Foreskin melanocyte (primary cell): ENCODE measurements at places on chromosomes 4 and X.

DNA sequence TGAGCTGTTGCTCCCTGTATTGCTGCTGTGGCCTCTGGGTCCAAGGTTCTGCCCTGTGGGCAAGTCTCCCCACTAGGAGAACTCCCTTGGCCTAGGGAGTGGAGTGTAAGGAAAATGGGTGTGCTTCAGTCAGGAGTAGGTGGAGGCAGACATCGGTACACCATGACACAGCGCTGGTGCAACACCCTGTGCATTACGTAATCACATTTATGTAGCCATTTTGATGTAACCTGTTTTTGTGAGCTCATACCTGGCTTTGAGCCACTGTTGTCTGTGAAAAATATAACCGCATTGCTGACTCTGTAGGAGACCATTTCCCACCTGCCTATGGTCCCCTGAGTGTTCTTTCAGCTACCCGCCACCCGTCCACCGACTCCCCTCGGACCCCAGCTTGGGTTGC is 700.5 kb upstream of the AGA start:
- no peak for DNase-seq

GRCh38 chrX:1153940-1154339 is 58.5 kb downstream of the CRLF2 start:
- no peak for DNase-seq

DNA sequence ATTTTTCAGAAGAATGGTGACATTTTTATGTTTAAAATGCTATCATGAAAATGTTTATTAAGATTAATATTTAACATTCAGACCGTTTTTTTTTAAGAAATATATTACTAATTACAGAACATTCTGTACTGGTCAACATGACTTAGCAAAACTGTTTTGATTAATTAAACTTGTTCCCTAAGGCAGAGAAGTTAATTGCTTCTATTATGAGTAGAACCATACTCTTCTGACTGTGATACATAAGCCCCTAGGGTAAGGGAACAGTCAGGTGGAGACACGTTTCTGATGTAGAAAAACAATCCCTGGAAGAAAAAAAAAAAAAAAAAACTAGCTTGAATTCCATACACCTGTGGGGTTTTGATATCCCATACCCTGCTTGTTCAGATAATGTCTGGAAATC is 97.4 kb downstream of the GPM6A start:
- no peak for DNase-seq

DNA sequence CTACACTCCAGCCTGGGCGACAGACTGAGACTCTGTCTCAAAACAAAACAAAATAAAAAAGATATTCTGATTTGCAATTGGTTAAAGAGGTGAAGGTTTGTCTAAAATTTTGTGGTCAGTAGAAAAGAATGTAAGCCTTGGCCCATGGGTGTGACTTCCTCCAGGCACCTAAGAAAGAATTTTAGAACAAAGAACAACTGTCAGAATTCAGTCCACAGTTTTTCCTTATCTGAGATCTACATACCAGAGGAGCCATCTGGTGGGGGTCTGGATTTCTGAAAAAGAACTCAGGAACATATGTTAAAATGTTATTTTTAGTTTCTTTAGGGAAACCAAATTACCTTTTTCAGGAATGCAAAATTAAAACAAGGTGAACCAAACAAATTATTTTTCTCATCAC is 434.1 kb downstream of the ANKRD50 start:
- DNase-seq, result peak; percentile 31

GRCh38 chr4:89305712-89306437 is 1.7 kb downstream of the GPRIN3 start:
- DNase-seq, result peak; percentile 70

DNA sequence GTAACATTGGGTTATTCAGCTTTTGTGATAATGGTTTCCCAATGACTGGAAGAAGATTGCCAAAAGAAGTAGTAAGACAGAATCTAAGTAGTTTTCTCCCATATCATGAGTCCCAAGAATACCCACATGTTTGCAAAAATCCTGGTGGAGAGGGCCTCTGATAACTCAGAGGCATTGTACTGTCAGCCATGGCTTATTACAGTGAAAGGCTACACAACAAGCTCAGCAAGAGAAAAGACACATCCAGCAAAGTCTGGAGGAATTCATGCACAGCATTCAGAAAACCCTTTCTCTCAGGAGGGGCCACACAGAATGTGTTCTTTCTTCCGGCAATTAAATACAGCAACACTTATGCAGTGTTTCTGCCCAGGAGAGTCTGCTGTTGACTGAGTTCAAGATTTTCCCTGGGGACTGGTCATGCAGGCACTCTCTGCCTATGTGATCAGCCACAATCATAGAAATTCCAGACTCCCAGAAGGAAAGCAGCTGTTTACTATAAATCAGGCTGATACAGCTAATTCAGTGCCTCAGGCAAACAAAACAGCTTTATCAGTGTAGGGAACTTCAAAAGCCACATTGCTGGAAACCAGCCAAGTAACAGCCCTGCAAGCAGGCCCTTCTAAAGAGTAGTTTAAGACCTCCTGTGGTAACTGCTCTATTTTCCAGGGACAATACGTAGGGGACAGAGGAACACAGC is 937.1 kb downstream of the CCSER1 start:
- peak; percentile 91 for DNase-seq

DNA sequence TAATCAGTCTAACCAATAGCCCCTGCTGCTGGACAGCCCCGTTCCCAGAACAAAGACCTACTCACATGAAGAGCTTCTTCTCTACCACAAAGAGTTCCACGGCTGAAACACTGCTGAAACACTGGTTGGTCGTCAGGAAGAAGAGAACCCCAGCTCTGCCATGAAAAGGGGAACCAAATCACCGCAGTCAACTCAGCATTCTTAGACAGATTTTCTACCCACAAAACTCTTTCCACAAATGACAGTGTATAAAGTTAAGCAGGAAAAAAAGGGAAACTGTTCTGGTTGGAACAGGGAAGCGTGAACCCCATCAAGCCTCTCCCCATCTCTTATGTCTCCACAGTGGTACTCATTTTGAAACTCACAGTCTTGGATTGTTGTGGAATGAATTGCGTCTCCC is 57.3 kb downstream of the ABCG2 start:
- no peak for DNase-seq

GRCh38 chr4:733631-733980 is 28.0 kb downstream of the PCGF3 start:
- no peak for DNase-seq

GRCh38 chr4:932713-933070 is 432 bp downstream of the TMEM175 start:
- DNase-seq, result no peak

DNA sequence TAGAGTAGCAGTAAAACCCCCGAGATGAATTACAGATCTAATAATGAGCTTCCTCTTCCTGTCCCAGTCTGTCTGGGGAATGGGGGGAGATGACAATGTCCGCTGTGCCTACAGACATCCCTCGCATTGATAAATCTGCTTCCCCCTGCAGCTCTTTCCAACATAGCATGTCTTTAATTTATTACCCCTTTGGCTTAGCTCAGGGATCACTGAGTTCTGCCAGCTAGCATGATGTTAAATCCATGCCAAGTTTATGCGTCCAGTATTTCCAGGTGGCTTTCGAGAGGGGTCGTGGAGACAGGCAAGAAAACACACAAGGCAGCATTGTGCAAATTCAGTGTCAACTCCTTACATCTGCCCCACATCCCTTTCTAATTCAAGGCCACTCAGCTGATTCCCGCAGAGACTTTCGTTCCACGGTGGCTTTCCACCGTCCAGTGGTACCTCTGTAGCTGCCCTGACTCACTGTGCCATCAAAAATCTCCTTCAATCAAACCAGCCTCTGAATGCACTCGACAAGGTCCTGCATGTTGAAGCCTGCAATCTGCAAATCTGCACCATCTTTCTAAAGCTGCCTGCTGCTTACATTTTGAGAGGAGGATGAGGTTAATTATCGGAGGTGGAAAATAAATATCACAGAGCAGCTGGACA is 75.1 kb downstream of the MXRA5 start:
- no peak for DNase-seq

GRCh38 chrX:13470685-13470977 is 98.8 kb upstream of the EGFL6 start:
- no peak for DNase-seq

DNA sequence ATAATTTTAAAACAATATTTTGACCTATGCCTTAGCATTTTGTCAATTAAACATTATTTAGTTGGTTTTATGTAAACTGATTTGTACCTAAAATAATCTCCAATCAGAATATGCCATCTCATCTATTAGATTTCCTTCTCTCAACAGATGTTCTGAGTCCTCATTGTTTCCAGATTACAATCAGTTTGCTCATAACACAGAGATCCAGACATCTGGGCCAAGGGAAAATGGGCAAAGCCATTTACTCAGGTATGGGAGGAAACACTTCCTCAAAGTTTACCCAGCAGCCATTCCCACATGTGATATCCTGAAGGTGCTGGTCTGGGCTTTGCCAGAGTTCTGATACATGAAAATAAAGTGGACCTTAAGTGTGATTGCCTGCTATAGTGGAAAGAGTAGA is 217.9 kb upstream of the GPC4 start:
- no peak for DNase-seq

GRCh38 chr4:1599491-1600210 is 84.5 kb downstream of the FAM53A start:
- no peak for DNase-seq

DNA sequence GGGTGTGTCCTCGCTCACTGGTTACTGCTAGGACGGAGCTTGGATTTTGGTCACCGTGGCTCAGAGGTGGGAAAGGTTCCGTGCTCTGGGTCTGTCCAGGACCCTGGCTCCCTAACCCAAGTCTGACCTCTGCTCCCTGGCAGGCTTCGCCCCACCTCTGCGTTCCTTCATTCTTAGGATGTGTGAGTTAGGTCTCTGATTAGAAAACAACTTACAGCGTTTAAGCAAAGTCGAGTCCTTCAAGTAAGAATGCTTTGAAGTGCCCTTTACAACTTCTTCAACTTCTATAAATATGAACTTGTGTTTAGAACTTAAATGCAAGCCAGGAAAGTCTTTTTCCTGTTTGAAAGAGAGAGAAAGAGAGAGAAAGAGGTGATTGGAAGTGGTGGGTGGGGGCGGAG is 891 bp downstream of the TLR2 start:
- DNase-seq, result no peak

DNA sequence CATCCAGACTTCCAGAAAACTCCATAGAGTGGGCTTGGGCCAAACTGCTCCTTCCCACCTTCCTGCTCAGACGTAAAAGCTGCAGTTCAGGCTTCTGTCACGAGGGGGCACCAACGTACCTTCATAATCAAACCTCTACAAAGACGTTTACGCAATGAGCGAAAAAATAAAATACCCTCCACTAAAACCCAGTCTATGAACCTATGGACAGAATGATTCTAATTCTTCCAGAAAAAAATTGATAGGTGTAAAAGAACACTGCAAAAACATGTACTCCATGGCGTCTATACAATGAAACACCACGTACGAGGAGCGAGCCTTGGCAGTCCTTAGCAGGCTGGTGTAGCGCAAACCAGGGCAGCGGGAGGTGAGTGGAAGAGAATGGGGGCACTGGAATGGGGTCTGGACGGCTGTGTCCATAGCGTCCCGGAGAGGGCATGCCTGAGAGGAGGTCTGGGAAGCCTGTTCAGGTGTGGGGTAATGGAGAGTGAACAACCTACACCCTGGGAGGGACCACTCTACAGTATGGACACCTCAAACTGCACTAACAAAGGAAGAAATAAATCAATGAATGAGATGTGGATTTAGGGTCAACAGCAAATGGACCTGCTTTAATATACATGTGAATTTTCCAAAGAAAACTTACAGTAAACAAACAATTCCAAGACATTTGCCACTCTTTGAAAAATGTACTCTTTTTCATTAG is 14.4 kb upstream of the RAB40A start:
- DNase-seq, result peak; percentile 48

GRCh38 chrX:136525738-136526606 is 6.0 kb upstream of the VGLL1 start:
- peak; percentile 12 for DNase-seq

GRCh38 chr4:134326866-134327265 is 125.3 kb upstream of the PABPC4L start:
- DNase-seq, result no peak
